ENCODE measurements at places on chromosomes 7 and 10.

DNA sequence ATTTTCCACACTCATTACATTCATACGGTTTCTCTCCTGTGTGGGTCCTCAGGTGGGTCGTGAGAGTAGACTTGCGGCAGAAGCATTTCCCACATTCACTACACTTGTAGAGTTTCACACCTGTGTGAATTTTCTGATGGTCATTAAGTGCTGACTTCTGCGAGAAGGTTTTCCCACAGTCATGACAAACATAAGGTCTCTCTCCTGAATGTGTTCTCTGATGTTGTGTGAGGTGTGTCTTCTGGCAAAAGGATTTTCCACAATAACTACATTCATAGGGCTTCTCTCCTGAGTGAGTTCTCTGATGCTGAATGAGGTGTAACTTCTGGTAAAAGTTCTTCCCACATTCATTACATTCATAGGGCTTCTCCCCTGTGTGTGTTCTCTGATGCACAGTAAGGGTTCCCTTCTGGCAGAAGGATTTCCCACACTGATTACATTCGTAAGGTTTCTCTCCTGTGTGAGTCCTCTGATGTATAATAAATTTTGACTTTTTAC is 15.1 kb downstream of the ZNF12 start:
- no peak for DNase-seq

DNA sequence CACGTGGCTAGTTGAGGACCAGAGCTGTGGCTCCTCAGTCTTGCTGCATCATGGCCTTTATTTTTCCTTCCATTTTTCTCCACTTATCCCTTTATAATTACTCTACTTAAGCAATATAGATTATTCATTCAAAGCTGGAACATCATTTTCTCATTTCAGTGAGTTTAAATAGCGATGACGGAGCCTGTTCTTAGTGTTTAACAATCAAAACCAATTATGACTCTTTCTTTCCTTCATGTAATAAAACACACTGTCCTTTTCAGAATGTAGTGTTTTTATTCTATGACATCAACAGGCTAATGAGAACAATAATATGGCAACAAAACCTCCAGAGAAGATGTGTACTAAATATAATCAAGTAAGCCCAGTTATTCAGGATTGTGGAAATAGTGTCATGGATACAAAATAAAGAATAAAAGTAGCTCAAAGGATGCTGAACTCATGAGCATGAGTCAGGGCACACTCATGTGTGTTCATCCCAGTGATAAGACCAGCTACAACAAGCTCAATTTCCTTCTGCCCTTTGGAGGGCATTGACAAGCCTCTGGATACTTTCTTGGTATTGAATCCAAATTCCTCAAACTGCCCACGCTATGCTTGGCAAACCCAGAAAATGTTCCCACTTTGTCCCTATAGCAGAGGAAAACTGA is 188.4 kb downstream of the CYP26A1 start:
- no peak for DNase-seq

GRCh38 chr7:42729053-42729765 is 182.7 kb downstream of the C7orf25 start:
- DNase-seq, result no peak

- DNase-seq, result no peak
Measured at GRCh38 chr7:28191751-28192150, 11.2 kb upstream of the JAZF1 start.

- no peak for DNase-seq
Measured at GRCh38 chr10:44978570-44979280, at the start of gene DEPP1. Gene DEPP1 (minus strand): TSS chr10:44978809. CDS start chr10:44978030, 779 bp downstream.

- DNase-seq, result no peak
Measured at GRCh38 chr10:5894403-5894802, 4.4 kb downstream of the FBH1 start.

- DNase-seq, result no peak
Measured at GRCh38 chr10:95256268-95256667, 34.5 kb downstream of the PDLIM1 start.

DNA sequence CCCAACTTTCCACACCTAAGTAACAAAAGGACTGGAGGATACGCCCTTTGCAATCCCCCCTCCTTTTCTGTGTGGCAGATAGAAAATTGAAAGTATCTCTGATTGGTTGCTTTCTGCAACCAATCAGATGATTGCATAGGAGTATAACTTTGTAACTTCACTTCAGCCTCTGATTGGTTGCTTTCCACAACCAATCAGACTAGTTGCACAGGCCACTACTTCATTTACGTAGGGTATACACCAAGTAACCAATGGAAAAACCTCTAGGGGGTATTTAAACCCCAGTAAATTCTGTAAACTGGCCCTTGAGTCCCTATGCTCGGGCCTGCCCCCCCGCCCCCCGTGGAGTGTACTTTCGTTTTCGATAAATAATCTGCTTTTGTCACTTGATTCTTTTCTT is 1080.4 kb downstream of the CNTNAP2 start:
- no peak for DNase-seq

- no peak for DNase-seq
Measured at GRCh38 chr10:115882021-115882420, 391.0 kb downstream of the GFRA1 start.

Measured in activated naive CD4-positive, alpha-beta T cell treated with anti-CD3 and anti-CD28 coated beads, Interleukin-2, amount 50 U/mL, for 72 hours (primary cell).